Ovary (tissue), 10 donors: ENCODE measurements at places on chromosomes 5 and 9. TPM values are rescaled to one million over a fixed set of nuclear protein-coding genes. Genes with fewer than 3 reads are reported as not detected.

GRCh38 chr5:61767231-61768080 lies 435.4 kb downstream of the ZSWIM6 start:
- DNase-seq: no peak
- H3K27ac ChIP-seq: no peak overlapping the region
- H3K4me3 ChIP-seq: no peak overlapping the region

DNA sequence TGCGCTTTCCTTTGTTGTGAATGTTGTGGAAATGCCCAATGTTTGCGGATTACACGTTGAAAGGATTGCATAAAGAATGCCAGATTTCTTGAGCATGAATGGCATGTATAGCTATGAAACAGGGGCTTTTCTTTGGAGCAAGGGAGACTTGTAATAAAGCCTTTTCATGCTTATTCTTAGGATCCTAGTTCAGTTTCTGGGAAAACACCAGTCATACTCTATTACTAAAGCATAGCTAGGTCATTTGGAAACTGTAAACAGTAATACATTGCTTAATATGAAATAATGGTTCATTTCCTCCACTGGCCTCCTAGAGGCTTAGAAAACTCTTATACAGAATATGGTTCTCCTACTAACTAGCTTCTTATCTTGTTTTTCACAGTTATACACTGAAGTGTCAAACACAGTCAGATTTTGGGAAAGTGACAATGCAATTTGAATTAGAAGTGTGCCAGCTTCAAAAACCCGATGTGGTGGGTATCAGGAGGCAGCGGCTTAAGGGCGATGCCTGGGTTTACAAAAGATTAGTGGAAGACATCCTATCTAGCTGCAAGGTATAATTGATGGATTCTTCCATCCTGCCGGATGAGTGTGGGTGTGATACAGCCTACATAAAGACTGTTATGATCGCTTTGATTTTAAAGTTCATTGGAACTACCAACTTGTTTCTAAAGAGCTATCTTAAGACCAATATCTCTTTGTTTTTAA lies 104.2 kb downstream of the MELK start:
- no peak for DNase-seq
- peaks cover 1% of the 10 kb centered on the region for H3K4me1 ChIP-seq
- no peak overlapping the region for H3K27ac ChIP-seq
- no peak overlapping the region for H3K4me3 ChIP-seq
- no peaks in the 10 kb centered on the region for H3K27me3 ChIP-seq

DNA sequence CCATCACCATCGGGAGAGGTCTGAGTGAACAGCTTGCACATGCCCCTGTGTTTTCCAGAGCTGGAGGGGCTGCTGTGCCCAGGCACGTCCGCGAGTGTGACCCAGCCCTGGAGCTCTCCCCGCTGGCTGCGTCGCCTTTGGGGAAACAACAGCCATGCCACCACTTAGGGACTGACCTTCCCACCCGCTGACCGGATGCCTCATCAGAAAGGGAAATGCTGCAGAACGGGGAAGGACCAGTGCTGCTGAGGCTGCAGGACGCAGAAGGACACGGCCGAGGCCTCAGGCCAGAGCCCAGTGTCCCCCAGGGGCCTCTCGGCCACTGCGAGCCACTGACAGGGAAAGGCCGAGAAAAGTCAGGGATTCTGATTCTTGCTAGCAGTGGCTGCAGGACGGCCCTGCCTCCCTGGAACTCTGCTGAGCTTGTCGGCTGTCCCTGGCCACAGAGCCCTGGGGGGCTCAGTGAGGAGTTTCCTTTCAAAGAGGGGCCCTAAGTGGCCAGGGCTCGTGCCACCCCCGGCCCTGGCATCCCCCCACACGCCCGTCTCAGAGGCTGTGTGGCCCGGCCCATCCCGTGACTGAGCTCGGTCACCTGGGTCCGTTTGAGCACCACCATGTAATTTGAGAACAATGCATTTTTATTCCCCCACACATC lies 130.8 kb downstream of the ZNF354C start:
- DNase-seq: no peak
- no peak overlapping the region for H3K27ac ChIP-seq
- no peaks in the 10 kb centered on the region for H3K36me3 ChIP-seq
- peaks cover 7% of the 10 kb centered on the region for H3K4me1 ChIP-seq
- no peak overlapping the region for H3K4me3 ChIP-seq

DNA sequence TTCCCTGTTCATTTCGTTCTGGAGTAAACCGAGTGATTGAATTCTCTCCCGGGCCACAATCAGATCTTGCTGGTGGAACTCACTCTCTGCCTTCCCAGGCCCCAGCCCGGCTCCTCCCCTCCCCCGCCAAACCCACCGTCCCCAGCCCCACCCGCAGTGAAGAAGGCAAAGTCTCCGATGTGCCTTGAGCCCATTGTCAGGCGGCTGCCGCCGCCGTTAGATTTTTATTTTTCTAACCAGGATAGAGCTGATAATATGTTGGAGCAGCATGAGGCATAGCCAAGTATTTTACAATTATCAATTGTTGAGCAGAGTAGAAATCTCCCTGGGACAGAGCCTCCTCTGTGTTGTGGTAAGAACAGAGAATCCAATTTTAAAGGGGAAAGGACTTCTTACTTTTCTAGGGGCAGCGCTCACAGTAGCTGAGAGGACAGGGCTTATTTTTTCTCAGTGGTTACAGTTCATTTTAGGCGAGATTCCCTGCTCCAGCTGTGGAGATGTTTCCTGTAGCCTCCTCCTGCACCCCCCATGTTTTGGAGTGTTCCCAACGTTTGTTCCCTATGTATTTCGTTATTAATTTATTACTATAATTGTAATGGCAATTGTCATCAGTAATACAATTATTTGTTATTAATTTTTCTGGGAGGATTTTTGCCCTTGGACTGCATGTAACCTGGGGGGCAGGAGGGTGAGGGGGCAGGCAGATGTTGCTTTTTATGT lies 1.3 kb downstream of the PSAT1 start:
- no peak overlapping the region for H3K27ac ChIP-seq
- peak overlapping the region; percentile 13 for H3K4me3 ChIP-seq
- no peaks in the 10 kb centered on the region for H3K36me3 ChIP-seq
- no peaks in the 10 kb centered on the region for H3K27me3 ChIP-seq

- no peak for DNase-seq
- no peak overlapping the region for H3K27ac ChIP-seq
Measured at GRCh38 chr9:104232781-104233341, 138.8 kb downstream of the SMC2 start.

DNA sequence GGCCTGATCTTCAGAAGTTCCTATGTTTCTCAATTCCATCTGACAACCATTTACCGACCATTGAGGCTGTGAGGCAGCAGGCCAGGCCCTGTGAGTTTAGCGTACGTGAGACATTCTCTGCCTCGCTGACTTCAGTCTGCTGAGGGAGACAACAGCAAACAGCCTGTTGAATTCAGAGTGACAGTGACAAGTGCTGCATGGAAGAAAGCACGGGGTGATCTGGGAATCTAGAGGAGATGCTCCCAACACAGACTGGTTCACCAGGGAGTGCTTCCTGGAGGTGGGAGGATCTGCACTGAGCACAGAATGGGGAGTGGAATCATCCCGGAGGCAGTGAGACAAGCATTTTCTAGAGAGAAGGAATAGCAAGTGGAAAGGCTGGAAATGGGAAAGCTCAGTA lies 10.0 kb upstream of the DDX41 start:
- H3K27ac ChIP-seq: no peak overlapping the region
- H3K4me3 ChIP-seq: no peak overlapping the region
- DNase-seq: peak; percentile 16

DNA sequence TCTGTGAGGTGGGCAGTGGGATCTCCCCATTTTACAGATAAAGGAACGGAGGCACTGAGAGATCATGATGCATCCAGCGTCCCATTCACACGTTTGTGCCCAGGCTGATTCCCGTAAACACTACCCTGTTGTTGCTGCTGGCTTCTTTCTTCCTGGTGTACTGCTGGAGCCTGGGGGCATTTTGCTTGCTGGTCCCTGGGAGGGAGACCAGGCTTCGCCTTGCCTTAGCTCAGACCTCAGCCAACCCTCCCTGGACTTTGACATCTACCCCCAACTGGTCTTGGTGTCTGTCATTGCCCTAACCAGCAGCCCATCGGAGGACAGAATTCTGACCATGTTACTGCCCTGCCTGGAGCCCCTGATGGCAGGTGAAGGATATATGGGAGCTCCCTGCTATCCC lies 82.4 kb downstream of the ZNF618 start:
- no peak overlapping the region for H3K4me3 ChIP-seq
- DNase-seq: no peak
- H3K27ac ChIP-seq: no peak overlapping the region
- no peaks in the 10 kb centered on the region for H3K27me3 ChIP-seq
- no peaks in the 10 kb centered on the region for H3K36me3 ChIP-seq
- H3K4me1 ChIP-seq: peaks cover 19% of the 10 kb centered on the region

GRCh38 chr5:149128023-149128875 lies 13.0 kb upstream of the ABLIM3 start:
- no peak overlapping the region for H3K27ac ChIP-seq
- no peak overlapping the region for H3K4me3 ChIP-seq
- no peaks in the 10 kb centered on the region for H3K36me3 ChIP-seq
- no peak for DNase-seq
- no peaks in the 10 kb centered on the region for H3K4me1 ChIP-seq

DNA sequence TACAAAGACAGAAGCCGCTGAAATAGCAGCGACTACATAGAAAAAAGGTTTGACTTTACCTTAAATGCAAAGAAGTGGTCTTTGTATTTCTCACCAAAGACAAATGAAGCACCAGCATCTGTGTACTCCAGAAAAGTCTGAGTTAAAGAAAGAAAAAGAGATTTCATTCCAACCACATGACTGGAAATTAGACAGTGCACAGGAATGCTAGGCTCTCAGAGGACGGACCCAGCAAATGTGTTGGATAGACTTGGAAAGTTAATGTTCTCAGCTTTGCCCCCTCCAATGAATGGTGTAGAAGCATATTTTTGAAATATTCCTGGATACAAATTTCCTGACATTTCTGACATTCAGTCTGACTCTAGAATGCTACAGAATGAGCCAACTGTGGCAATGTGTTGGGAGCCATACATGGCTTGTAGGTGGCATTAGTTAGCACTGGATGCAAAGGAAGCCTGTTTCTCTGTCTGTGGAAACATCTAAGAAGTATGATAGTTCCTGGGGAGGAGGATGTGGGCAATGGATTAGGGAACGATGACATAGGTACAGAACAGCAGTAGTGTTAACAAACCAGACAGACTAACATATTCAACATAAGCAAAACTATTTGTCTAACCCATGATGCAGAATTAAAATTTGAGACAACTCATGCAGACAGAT lies 43.3 kb downstream of the SLC28A3 start:
- no peak overlapping the region for H3K4me3 ChIP-seq
- H3K36me3 ChIP-seq: no peaks in the 10 kb centered on the region
- H3K27ac ChIP-seq: no peak overlapping the region
- H3K27me3 ChIP-seq: no peaks in the 10 kb centered on the region

- H3K27me3 ChIP-seq: no peaks in the 10 kb centered on the region
- no peak overlapping the region for H3K4me3 ChIP-seq
- no peak for DNase-seq
Measured at GRCh38 chr5:77145666-77146065, 58.6 kb upstream of the ZBED3 start.

- no peak for DNase-seq
- peaks cover 4% of the 10 kb centered on the region for H3K4me1 ChIP-seq
- H3K4me3 ChIP-seq: peak overlapping the region; percentile 72
- no peaks in the 10 kb centered on the region for H3K36me3 ChIP-seq
- H3K27ac ChIP-seq: no peak overlapping the region
- H3K27me3 ChIP-seq: no peaks in the 10 kb centered on the region
Measured at GRCh38 chr5:87268970-87269377, 1.3 kb downstream of the RASA1 start.

DNA sequence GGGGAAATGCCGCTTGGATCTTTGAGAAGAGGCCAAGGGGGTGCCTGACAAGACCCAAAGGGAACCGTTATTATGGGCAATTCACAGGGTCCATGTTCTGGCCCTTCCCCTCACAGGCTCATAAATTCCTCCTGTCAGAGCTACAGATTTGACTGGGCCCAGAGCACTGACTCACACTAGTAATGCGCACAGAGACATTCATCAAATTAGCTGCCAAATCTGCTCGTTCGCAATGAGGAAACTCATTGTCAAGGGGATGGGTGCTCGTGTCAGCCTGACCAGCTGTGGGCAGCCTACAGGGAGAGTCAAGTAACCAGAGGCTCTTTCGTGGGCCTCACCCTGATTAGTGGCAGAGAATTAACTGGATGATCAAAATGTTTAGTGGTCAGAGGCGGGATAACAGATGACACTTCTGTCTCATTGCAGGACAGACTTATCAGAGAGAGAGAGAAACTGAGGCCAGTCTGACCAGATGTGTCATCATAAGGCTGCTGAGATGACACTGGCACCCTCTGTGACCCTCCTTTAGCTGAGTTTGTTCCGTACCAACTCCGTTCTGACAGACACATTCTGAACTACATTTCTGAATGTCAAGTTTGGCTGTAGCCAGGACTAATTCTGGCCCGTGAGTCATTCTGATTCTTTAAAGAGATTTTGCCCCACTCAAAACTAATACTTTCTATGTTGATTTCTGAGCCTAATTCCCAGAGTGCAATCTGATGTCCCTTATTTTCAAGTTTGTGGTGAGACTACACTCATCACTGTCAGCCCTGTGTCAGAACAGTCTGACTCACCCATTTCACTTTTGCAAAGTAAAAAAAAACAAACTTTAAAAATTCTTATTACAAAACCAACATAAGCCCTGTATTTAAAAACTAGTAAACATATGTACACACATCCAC lies 377.1 kb downstream of the ACTL7B start:
- no peak for DNase-seq
- no peak overlapping the region for H3K27ac ChIP-seq
- no peaks in the 10 kb centered on the region for H3K27me3 ChIP-seq
- no peak overlapping the region for H3K4me3 ChIP-seq
- H3K36me3 ChIP-seq: no peaks in the 10 kb centered on the region

SNCAIP gene
- 51.6 TPM for total RNA-seq

GPR151 gene
- not detected for total RNA-seq

ANKRD31 gene
- total RNA-seq: 0.13 TPM

AKNA gene
- total RNA-seq: 29.1 TPM

SYK gene
- total RNA-seq: 11.9 TPM

DRD1 gene
- 0.15 TPM for total RNA-seq

ALDH1A1 gene
- total RNA-seq: 147 TPM

SLC4A9 gene
- total RNA-seq: 0.13 TPM

PNPLA7 gene
- 29.3 TPM for total RNA-seq
